ENCODE measurements at places on chromosomes 4 and X.

DNA sequence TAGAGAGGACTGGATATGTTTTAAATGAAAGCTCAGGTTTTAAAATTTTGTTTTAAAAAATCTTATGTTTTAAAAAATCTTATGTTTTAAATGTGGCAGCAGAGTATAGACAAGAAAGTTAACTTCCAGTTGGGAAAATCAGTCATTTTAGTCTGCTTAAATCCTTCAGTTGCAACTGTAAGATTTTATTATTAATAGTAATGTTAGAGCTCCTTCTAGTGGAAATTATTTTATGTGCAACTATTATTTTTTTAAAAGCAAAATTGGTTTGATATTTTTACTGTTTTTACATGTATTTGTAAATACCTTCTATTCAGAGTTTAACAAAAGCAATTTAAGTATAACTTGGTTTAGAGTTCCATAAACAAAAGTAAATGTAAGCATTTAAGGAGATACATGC is 8.5 kb upstream of the NUDT6 start:
- DNase-seq, result no peak

- no peak for DNase-seq
Observed at GRCh38 chr4:23931489-23931830, 41.6 kb upstream of the PPARGC1A start.

- DNase-seq, result no peak
Observed at GRCh38 chr4:94489098-94489497, 37.4 kb downstream of the PDLIM5 start.

DNA sequence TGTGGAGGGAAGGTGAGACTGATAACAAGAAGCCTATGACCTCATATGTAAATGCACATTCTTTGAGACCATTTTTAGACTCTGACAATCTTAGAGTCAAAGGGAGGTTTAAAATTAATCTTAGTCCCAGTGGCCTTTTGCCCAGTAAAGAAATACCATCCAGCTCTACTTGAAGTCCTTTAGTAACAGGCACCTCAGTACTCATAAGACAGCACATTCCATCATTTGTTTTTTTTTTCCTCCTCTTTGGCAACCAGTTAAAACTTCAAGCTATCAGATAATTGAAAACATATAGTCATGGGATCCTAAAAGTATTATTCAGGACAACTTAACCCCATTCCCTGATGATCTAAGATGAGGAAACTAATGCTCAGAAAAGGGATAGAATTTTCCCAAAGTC is 4.6 kb downstream of the EDA2R start:
- DNase-seq, result no peak

GRCh38 chr4:86274642-86275041 is 85.2 kb downstream of the MAPK10 start:
- no peak for DNase-seq

- no peak for DNase-seq
Observed at GRCh38 chrX:73964579-73964978, 339.4 kb upstream of the ZCCHC13 start.

DNA sequence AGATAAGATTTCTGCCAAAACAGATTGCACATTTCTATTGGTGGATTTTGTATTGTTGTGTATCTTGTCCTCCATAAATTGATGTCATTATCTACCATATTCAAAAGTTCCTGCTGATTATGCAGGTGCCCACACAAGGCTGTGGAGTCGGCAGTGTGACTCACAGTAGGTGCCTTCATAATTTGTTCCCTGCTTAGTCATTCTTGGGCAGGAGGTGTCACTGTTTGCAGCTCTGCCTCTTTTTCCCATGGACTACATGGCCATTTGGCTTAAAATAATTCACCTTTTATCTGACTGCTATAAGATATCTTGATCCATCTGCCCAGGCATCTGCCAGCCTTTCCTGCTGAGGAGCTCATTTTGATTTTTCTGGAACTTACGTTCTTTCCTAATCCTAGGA is 33.6 kb upstream of the ENPEP start:
- no peak for DNase-seq

- no peak for DNase-seq
Observed at GRCh38 chrX:130714135-130714534, 188.9 kb downstream of the ENOX2 start.

- DNase-seq, result no peak
Observed at GRCh38 chrX:78754917-78755316, 7.4 kb downstream of the LPAR4 start.

- DNase-seq, result no peak
Observed at GRCh38 chr4:6733358-6734164, 17.6 kb downstream of the BLOC1S4 start.

DNA sequence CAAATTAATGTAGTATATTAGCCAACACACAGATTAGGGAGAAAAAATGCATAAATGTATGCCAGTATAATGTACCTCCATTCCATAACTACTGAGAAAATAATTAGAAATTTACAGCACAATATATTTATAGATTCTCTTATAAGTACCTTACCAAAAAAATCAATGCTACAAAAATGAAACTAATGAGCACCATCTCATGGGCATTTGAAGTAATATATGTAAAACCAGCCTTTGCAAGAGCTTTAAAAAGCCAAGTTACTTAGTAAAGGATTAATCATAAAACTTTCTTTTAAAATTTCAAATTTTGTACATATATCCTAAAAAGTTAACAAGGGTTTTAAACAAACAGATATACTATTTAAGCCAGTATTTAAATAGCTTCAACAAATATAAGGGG is 43.2 kb downstream of the LRBA start:
- DNase-seq, result no peak
